NCI-H1092 (cell line): ENCODE measurements at places on chromosomes 2 and 18.

DNA sequence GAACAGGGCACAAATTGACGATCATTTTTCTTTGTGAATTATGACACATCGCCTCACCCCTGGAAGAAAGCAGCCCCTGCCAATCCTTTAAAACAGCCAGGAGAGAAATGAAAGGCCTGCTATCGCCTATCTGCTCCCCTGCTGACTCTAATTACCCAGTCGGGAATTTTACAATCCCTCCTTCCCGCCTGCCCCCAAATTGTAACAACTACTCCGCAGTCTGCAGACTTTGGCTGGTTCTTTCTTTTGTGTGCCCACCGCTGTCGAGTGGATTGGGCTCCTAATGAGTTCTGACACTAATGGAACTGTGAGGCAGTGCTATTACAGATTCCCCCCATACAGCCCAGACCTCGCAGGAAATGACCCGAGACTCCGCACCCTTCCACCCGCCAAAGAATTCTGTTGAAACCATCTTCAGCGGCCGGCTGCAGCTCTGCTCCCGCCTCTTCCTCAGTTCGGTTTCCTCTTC, 281.2 kb upstream of the PARD3B start:
- peak; percentile 81 for DNase-seq

GRCh38 chr18:78445880-78446279, 533.7 kb upstream of the SALL3 start:
- DNase-seq = no peak

- DNase-seq = no peak
These were observed 36.8 kb downstream of the LRRFIP1 start for GRCh38 chr2:237664151-237664550.

DNA sequence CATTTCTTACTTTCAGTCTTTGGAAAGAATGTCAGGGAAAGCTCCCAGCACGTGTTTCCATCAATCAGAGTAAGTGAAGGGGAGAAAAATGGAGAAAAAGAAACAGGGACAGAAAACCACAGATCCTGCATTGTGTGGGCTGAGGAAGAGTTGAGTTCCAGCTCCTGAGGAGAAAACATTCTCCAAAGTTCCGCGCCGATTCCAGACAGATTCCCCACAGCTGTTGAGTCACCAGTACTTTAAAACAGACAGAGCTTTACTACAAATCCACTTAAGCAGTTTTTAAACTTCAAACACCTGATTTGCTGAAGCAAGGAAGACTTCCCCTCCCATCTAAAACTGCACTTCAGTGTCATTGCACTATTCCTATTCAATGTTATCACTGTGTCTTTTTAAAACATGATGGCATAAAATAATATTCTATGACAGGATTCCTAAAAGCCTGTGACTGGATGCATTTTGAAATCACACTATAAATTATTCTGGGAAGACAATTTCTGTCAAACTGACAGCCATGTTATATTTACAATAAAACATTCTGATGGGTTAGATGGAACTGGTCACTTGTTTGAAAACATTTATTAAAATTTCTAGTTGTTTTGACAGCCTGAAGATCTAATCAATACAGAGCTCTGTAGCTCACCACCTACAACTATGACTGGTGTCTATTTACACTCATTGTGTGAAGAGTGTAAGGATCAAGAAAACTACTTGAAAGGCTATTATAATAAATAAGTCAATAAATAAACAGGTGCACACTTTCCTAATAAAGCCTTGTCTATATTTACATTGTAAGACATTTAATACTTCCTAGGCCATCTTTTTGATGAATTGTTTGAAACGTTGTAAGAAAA, 40.9 kb downstream of the TCF4 start:
- DNase-seq = no peak

GRCh38 chr2:1593371-1594122, 150.8 kb downstream of the PXDN start:
- peak; percentile 44 for DNase-seq

DNA sequence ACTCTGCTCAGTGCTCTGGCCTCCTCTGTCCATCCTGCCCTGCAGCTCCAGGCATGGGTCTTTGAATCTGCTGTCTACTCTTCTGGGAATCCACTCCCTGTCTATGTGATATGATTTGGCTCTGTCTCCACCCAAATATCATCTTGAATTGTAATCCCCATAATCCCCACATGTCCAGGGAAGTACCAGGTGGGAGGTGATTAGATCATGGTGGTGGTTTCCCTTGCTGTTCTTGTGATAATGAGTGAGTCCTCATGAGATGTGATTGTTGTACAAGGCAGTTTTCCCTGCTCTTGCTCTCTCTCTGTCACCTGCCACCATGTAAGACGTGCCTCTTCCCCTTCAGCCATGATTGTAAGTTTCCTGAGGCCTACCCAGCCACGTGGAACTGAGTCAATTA, 881.8 kb upstream of the ID2 start:
- no peak for DNase-seq

DNA sequence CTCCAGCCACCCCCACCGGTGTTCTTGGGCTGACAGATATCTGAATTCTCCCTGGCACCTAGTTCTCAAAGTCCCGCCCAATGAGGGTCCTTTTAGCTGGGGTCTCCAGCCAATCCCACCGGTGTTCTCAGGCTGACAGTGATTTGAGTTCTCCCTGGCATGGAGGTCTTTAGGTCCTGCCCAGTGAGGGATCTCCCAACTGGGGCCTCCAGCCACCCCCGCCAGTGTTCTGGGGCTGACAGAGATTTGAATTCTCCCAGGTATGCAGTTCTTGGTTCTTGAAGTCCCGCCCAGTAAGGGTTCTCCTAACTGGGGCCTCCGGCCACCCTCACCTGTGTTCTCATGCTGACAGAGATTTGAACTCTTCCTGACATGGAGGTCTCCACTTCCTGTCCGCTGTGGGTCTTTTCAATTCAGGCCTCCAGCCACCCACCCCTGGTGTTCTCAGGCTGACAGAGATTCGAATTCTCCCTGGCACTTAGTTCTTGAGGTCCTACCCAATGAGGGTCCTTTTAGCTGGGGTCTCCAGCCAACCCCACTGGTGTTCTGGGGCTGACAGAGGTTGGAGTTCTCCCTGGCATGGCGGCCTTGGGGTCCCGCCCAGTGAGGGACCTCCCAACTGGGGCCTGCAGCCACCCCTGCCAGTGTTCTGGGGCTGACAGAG, 154.6 kb downstream of the ANKRD36 start:
- no peak for DNase-seq

DNA sequence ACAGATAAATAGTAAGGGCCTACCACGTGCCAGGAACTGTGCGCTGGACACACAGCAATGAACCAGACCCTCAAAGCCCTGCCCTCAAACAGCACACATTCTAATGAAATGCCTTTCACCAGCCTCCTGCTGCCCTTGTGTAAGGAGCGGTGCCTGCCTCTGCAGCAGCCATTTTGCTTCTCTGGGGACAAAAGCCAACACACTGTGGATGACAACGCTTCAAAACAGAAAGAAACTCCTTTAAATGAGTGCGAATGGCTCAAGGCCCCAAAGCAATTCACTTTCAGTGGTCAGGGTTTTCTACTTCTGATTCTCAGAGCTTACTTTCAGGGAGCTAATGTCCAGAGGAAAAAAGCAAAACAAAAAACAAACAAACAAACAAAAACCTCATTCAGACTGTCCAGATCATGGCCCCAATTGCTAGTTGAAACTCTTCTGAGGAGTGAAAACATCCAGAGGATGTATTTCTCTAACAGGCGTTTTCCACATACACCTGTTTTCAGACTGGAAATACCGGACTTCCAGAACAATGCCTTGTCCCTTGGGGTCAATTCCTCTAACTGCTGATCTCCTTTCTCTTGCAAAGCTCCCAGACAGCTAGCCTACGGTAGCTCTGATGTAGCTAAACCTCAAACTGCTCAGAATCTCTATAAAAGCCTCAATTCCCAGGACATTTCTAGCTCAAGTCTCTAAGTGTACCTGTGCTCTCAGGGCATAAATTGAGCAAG, 323.3 kb upstream of the ZNF521 start:
- DNase-seq = no peak

DNA sequence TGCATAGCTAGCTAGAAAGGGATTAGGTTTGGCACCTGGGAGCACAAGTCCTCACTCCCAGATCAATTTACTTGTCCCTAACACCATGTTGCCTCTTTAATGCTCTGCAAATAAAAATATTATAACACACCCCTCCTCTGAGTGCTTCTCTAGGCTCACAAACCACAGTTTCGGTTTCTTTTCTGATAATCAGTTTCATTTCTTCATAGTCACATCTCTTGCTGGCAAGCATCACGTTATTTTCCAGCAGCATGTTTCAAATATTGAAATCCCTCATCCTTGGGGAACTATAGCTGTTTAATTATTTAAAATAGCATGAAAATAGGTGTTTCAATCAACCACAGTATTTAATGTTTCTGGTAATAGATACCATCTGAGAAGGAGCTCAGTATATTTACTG, 13.9 kb upstream of the SMCHD1 start:
- no peak for DNase-seq

DNA sequence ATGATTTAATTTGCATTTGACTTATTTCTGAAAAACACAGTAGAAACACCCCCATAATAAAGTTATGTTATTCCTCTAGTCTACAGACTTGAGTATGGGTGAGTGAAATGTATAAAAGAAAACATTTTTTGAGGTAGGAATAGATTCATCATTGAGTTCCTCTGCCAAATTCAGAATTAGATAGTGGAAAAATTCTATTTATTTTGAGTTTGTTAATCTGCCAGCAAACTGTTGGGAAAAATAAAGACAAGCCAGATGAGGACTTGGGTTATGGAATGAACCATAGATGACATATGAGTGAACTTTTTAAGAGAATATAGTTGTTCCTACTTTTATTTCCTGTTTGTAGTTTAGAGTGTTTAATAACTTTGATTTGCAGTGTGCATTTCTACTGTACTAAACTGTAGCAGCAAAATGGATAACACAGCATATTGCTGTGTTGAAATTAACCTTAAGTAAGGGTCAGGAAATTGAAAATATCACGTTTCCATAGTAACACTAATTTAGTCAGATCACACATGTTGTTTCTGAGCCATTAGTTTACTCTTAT, 35.6 kb upstream of the PNPT1 start:
- DNase-seq = no peak

- DNase-seq = no peak
These were observed 87.0 kb upstream of the REV1 start for GRCh38 chr2:99576775-99577174.

DNA sequence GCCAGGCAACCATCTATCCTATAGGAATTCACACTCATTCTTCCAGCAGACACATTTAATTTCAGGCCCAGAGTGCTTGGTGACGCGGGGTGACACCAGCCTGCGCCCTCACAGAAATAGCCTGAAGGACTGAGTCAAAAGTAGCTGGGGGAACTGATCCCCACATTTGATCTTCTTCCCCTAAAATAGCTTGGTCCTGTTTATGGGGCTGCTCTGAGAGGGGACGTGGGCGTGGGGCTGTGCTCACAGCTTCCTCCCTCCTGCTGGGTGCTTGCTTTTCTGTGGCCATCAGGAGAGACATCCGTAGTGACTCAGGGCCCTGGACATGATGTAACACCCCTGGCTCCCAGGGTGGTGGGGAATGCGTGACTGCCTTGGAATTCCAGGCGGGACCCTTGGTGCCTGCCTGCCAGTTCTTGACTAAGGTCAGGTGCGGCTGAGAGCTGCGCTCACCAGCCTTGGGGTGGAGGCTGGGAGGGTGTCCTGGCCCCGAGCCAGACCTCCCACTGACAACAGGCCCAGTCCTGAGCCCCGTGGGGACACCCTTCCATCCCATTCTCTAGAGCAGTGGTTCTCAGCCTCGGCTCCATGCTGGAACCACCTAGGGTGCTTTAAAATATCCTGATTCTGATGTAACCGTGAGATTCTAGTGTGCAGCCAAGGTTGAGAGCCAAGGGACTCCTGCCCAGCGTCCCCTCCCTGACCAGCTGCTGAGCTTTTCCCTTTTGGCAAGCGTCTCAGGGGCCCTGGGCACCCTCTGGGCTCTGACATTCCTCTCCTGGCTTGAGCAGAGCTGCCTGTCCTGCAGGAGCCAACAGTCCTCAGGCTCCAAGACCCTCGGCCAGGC, 47.4 kb upstream of the SMAD7 start:
- no peak for DNase-seq
